H1 (cell line): ENCODE measurements at places on chromosomes 16 and 17. TPM values are rescaled to one million over a fixed set of nuclear protein-coding genes. Genes with fewer than 3 reads are reported as not detected.
A peak's percentile ranks its signal among the peaks of the same experiment; 100 is the strongest.

Gene RUNDC3A
- total RNA-seq, result 6.1 and 6.4 TPM in 2 replicates

Gene NLE1
- 50.1 and 51.5 TPM in 2 replicates for total RNA-seq

- DNase-seq, result no peak
Observed at GRCh38 chr16:89707695-89708094, 6.2 kb upstream of the SPATA2L start.

DNA sequence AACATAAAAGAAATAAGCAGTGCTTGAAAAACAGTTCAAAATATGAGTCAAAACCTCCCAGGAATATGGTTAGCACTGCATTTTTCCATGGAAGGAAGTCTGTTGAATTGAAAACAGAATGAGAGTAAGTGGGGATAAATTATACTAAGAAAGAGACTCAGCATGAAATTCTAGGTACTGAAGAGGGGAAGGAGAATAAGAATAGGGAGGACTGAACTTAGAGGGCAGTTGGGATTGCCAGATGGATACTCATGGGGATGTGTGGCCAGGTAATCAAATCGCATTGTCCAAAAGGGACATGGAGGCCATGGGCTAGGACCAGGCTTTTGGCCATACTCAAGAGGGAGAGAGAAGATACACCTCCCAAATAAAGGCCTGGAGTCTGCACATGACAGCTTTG lies 247.9 kb downstream of the CDH13 start:
- DNase-seq, result no peak

DNA sequence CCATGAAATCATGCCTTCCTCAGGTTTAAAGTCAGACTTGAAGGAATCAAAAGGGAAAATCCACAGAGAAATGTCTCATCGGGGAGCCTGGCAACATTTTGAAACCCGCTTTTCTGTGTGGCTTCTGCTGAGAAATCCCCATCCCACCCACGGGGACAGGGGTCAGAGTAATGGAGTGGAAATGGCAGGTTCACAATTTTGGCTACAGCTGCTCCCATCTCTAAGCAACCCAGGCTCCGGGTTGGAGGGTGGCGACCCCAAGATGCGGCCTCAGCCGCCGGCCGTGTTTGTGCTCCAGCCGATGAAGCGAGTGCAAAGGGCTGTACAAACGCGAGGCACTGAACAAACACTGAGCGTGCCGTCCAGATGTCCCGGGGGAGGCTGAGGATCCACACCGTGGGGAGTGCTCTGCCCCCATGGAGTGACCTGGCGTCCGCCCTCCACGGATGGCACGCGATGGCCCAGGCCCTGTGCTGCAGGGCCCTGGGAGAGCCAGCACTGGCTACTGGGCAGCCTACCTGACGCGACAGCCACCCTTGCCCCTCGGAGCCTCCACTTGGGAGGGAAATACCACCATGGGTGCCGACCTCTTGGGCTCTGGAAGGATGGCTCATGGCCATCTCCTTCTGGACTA lies 22.2 kb downstream of the SLC43A2 start:
- DNase-seq, result no peak

DNA sequence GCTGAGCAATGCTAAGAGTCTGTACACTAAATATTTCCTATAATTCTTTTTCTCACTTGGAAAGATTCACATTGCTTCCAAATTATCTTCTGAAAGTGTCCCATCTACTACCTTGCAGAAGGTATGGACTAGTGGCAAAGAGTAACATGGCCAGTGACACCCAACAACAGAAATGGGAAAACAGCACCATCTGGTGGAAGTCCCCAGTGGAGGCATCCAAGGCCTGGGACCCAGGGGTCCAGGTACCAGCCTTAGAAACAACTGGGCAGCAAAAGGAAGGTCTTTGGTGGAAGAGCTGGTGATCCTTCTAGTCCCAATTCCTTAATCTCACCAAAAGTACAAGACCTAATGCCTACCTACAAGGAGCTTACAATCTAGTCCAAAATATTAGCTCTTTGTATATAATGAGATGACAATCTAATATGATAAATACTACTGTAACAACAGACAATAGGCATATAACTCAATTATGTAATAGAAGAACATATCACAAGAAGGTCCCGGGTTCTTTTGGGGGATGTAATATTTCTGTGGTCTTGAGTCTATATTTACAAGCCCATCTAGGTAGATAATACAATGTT lies 55.3 kb downstream of the SKAP1 start:
- peak; percentile 74 for DNase-seq

DNA sequence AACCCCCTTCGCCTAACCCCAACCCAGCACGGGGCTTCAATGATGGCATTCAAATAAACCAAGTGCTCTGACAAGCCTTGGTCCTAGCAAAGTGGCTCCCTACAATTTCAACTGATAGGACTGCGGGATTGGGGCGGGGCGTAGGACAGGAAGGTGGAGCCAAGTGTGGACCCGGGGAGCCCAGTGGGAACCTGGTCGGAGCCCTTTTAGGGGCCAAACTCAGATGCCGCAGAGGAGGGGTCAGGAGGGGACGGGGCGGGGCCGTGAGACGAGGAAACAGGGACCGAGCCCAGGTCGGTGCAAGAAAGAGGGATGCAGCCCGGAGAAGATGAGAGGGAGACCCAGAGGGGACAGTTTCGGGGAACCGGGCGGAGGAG lies 13.2 kb upstream of the CDIPT start:
- no peak for DNase-seq

Gene DPEP3
- 9.9 and 10.6 TPM in 2 replicates for total RNA-seq
